Suprapubic skin (tissue), 4 donors: ENCODE measurements at places on chromosomes 2 and 18.
A peak's percentile ranks its signal among the peaks of the same experiment; 100 is the strongest.

- DNase-seq: no peak
These were observed 5.4 kb downstream of the IRS1 start for GRCh38 chr2:226794196-226794661.

DNA sequence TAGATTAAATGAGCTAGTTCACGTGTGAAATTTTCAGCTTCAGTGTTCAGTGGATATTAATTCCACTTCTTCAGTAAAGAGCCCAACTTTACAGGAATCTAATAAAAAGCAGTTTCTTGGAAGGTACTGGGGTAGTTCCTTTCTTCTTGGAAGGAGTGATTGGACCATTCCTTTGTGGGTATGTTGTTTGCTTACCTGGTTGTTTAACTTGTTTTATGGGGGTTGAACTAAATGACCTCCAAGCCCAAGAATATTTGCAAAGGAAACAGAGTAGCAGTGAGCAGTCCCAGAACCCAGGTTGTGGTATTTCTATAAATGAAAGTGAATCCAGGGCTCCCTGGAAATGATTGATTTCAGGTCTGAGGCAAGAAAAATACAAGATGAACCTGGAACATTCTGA lies 31.4 kb downstream of the KCNJ13 start:
- DNase-seq: no peak

GRCh38 chr2:238039985-238040384 lies 20.8 kb upstream of the SCLY start:
- no peak for DNase-seq

DNA sequence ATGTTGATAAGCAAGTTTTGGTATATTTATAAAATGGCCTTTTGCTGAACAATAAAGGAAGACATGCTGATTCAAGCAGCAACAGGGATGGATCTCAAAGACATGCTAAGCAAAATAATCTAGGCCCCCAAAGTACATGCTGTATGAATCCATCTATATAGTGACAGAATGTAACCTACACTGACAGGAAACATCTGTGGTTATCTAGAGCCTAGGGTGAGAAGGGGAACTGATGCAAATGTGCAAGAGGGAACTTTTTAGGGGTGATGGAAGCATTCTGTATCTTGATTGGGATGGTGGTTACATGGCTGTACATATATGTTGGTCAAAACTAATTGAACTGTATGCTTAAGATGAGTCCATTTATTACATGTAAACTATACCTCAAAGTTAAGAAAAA lies 24.2 kb downstream of the CNRIP1 start:
- DNase-seq: no peak

- no peak for DNase-seq
These were observed 44.3 kb upstream of the REL start for GRCh38 chr2:60837123-60837522.

- peak; percentile 74 for DNase-seq
These were observed 118.5 kb upstream of the HS6ST1 start for GRCh38 chr2:128437204-128437565.

DNA sequence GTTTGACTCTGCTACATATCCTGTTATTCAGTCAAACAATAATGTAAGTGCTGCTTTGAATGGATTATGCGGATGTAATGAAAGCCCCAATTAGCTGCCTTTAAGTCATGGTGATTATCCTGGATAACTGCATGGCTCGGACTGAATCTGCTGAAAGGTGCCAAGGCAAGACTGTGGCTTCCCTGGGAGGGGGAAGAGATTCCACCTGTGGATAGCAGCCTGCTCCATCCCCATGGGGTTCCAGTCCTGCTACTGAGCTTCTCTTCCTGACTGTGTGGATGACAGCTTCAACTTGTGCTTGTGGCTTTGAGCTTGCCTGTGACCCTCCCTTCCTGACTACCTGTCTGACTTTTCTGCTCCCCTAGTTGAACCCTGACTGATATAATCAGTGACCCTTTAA lies 540.0 kb upstream of the GYPC start:
- DNase-seq: no peak

DNA sequence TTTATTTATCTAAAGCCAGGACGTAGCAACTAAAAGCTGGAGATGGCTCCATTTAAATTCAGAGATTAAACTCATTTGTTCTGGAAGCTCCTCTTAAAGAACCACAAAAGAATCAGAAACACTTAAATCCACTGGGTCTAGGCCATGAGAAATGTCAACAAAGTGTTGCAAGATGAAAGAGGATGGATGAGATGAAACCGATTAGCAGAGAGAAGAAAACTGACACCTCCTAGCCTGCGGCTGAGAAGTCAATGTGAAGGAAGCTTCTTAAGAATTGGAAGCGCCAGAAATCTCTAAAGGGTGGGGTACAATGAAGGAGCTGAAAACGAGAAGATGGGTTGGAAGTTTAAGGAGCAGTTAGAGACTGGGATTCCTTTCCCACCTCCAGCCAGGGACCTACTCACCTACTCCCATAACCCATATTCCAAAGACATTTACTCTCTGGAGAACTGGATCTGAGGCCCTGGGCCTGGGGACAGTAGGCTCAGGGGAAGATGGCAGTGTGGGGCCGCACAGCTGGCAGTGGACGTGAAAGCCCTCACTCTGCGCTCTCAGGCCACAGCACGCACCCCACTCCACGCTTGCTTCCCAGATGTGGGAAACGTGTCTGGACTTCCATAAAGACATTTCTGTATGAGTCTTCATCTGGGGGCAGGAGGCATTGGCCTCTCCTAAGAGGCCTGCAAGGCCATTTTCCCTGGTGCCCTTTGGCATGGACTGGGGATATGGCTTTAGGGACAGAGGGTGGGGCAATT lies 188.4 kb downstream of the LOXHD1 start:
- peak; percentile 41 for DNase-seq

DNA sequence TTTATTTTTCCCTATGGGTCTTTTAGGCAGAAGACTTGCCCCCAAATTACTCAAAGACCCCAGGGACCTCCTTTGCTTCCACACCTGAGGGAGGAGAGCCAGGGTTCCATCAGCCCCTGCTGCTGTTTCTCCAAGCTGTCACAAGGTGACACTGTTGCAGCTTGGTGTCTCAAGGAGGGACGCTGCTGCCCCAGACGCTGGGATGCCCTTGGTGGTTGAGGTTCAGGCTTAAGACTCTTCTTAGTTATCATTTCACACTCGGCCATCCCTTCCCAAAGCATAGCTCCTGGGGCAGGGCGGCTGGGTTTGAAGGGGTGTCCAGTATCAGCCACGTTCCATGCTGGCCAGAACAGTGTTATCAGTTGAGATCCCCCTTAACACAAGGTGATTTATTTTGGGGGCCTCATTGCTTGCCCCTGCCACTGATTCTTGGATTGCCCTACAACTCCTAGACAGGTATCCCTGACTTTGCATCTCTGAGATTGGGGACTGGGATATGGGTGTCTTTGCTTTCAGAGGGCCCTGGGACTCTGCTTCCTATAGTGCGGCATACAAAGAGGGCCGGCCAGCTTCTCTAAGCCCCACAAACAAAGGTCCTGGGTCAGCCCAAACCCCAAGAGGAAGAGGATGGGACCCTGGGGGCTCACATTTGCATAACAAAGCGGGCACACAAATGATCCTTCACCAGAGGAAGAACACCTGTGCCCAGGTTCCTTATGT lies 22.7 kb downstream of the GPR55 start:
- no peak for DNase-seq

DNA sequence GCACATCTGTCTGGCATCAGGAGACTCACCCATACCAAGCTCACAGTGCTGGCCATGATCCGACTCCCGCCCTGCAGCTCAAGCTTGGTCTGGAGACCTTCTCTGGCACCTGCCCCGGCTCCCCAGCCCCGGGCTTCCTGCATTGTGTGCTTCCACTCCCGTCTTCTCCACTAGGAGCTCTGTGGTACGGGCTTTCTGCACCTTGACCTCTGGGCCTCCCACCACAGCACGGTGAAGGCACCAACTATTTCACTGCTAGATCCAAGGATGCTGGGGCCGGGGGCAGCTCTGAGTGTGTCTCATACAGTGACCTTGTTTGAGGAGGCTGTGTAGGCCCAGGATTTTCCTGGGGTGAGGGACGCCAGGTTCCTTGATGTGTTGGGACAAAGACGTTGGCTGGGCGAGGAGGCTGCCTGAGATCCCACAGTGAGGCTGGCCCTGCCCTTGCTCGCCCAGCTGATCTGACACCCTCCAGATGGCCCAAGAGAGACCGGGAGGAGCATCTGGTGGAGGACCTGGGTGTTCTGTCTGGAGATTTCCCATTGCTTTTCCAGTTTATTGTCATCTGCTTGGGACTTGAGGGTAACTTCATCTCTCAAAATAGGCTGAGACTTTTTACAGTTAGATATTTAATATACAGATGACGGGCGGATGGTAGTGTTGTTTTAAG lies 64.0 kb downstream of the HPCAL1 start:
- DNase-seq: no peak

DNA sequence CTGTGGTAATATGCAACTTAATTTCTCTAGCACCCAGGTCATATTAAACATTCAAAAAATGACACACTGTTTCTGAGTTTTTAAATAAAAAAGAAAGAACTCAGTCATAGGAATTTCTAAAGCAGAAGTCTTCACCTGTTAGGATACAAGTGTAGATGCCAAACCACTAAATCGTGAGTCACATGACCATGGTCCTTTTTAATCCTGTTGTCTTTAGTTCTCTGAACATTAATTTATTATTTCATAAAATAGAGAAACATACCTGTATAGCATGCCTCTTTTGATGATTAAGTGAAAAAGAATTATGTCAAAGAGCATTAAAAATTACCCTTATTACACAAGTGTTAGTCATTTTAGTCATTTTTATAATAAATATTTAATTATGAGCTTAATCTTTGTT lies 398.8 kb downstream of the CCDC85A start:
- no peak for DNase-seq

DNA sequence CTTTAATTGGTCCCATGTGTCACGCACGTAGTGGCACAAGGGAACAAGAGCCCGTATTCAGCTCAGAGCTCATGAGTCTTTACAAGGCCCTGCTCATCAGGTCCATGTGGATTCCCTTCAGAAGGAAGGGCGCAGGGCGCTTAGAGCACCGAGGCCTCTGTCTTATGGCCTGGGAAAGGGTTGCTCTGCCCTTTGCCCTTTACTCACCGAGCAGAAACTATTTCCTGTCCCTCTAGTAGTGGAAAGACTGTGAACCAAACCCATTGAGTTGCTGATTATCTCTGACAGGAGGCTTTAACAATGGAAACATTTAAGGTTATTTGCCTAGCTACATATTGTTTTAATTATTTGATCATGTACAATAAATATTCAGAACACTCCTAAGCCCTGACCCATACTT lies 102.0 kb upstream of the ACAA2 start:
- DNase-seq: no peak

- no peak for DNase-seq
These were observed 164.5 kb downstream of the PTH2R start for GRCh38 chr2:208570851-208571763.

GRCh38 chr18:78981394-78981831 lies 1.8 kb downstream of the SALL3 start:
- DNase-seq: no peak

GRCh38 chr2:95024371-95024770 lies 1.1 kb upstream of the MAL start:
- no peak for DNase-seq

- DNase-seq: no peak
These were observed 65.4 kb downstream of the TTC21B start for GRCh38 chr2:165888171-165888570.

- no peak for DNase-seq
These were observed 6.0 kb downstream of the KRCC1 start for GRCh38 chr2:88049622-88050021.
